ENCODE measurements at places on chromosomes 5 and 9.
A peak's percentile ranks its signal among the peaks of the same experiment; 100 is the strongest.

DNA sequence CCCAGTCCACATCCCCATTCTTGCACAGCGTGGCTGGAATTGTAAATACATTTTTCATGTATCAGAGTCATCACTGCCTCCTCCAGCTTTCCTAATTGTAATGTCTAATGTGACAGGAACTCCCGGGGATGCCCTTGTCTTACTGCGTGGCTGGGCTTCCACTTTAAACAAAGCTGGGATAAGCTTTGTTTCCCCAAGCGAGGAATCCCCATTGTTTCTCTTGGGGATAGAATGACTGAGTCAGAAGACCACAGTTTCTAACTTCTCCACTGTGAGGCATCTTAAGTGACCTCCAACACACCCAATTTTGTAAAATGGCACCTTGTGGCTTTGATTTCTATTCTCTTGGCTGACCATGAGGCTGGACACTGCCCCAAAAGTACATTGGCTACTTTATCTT, 22.4 kb downstream of the ARPC5L start:
- DNase-seq, result no peak

- peak; percentile 51 for DNase-seq
Measured at GRCh38 chr5:124692324-124692723, 54.1 kb downstream of the ZNF608 start.

DNA sequence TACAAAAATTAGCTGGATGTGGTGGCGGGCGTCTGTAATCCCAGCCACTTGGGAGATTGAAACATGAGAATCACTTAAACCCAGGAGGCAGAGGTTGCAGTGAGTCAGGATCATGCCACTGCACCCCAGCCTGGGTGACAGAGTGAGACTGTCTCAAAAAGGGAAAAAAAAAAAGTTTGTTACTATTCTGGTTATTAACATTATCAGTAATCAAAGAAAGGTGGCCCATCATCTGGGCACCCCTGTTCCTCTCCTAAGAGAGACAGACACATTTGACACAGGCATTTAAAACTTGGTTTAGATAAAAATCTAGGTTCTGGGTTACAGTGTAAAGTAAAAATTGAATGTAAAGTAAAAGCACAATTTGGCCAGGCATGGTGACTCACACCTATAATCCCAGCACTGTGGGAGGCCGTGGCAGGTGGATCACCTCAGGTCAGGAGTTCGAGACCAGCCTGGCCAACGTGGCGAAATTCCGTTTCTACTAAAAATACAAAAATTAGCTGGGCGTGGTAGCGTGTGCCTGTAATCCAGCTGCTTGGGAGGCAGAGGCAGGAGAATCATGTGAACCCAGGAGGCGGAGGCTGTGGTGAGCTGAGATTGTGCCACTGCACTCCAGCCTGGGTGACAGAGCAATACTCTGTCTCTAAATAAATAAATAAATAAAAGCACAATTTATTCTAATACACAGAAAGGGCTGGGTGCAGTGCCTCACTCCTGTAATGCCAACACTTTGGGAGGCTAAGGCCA, 16.7 kb upstream of the PHYHD1 start:
- DNase-seq, result no peak

- DNase-seq, result no peak
Measured at GRCh38 chr9:69931340-69931739, 110.7 kb downstream of the CFAP95 start.

GRCh38 chr9:116238225-116238624, 84.6 kb downstream of the PAPPA start:
- DNase-seq, result peak; percentile 68

GRCh38 chr9:87642330-87643106, 83.4 kb upstream of the CTSL start:
- DNase-seq, result peak; percentile 50

GRCh38 chr9:114516913-114517312, 11.6 kb upstream of the WHRN start:
- DNase-seq, result no peak

DNA sequence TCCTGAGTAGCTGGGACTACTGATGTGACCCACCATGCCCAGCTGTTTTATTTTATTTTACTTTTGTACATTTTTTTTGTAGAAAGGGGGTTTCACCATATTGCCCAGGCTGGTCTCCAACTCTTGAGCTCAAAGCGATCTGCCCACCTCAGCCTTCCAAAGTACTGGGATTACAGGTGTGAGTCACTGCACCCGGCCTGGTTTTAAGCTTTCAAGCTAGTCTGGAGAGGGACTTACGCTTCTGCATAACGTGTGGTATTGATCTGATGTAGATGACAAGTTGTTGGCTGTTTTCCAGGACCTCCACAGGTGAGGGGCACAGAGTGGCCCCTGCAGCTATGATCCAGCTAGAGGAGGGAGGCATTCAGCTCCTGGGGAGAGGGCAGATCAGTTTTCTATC, 6.8 kb upstream of the CCL21 start:
- no peak for DNase-seq

- DNase-seq, result no peak
Measured at GRCh38 chr9:135950135-135950682, 11.0 kb downstream of the UBAC1 start.

DNA sequence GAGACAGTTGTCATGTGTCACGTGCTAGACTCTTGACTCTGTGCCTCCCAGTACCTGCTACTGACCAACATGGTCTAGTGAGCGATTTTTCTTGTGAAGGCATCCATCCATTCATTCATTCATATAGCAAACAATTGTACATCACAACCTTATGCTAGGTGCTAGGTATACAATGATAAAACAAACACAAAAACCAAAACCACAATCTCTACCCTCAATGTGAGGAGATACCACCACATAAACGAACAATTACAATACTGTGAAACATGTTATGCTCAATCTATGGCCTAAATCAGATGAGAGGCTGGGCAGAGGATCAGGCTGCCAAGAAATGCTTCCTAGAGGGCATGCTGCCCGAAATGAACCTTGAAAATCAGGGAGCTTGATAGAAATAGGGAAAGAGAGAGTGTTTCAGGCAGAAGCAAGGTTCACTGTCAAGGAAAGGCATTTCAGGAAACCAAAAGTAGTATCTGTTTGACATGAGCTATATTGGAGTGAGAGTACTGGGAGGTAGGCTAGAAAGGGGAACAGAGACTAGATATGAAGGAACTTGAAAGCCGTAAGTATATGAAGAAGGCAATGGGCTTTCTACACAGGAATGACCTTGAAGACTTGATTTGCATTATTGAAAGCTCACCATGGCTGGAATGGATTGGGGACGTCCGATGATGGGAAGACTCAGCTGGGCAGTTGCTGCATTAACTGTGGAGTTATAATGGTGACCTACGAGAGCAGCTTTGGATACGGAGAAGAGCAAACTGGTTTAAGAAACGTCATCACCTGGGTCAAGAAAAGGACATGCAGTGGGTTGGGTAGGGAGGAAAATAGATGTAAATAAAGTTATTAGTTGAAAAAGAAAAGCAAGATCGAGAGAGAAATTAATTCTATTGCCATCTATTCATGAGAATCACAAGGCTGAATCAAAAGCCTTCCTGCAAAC, 90.1 kb downstream of the THBS4 start:
- DNase-seq, result no peak

- DNase-seq, result no peak
Measured at GRCh38 chr5:181042722-181043121, 2.7 kb downstream of the BTNL9 start.

- DNase-seq, result no peak
Measured at GRCh38 chr9:86643946-86644674, 289.9 kb upstream of the TUT7 start.

DNA sequence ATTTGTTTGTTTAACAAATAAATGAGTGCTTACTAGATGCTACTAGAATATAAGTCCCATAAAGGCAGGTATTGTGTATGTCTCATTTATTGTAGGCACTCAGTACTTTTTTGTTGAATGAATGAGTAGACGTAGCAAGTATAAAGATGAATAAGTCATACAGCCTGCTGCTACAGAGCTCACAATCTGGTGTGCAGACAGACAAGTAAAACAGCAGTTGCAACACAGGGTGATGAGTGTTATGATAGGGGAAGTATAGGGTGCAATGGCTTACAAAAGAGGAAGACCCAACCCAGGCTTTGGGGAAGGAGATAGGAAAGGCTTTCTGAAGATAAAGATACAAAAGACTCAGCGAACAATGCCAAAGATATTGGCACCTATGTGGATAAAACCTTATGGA, 47.7 kb downstream of the SH3RF2 start:
- no peak for DNase-seq

DNA sequence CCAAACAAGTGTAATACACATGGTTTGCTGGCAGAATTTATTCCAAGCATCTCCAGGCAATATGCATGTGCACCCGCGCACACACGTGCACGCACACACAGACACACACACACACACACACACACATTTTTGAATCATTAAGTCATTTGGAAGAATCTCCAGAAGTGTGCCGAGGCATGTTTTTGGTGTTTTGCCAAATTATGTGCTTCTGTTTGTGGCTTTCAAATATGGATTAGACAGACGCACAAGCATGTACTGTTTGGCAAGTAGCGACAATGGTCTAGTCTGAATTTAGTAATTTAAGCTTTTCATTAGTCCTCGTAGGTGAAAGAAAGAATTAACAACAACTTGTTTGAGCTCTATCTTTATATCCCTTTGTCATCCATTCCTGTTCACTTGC, 36.7 kb downstream of the NFIB start:
- peak; percentile 55 for DNase-seq

DNA sequence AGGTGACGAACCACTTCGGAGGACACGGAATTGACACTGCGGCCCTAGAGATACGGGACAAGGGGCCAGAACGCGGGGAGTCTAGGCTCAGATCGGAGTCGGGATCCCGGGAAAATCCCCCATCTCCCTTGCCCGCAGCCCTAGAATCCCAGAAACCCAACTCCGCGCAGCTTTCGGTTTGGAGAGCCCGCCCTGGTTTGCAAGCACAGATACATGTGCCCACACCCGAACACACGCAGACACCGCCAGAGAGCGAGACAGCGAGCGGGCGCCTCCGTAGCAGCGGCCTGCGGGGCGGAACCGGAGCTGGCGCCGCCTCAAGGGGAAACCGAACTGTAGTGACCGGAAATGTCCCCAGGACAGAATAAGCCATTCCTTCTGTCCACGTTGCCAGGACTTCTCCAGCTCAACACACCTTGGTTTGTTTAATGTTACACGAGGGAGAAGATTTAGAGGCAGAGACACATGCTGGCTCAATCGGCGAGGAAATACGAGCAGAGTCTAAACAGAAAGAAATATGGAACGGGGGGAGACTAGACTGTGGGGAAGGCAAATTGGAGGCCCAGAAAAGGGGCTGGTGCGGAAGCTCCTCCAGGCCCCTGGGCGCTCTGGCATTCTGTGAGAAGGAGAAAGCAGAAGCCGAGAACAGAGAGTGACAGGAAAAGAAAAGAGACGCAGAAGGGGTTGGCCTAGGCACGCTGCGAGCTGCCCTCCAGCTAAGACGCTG, 2.9 kb upstream of the PAX5 start:
- DNase-seq, result peak; percentile 73

DNA sequence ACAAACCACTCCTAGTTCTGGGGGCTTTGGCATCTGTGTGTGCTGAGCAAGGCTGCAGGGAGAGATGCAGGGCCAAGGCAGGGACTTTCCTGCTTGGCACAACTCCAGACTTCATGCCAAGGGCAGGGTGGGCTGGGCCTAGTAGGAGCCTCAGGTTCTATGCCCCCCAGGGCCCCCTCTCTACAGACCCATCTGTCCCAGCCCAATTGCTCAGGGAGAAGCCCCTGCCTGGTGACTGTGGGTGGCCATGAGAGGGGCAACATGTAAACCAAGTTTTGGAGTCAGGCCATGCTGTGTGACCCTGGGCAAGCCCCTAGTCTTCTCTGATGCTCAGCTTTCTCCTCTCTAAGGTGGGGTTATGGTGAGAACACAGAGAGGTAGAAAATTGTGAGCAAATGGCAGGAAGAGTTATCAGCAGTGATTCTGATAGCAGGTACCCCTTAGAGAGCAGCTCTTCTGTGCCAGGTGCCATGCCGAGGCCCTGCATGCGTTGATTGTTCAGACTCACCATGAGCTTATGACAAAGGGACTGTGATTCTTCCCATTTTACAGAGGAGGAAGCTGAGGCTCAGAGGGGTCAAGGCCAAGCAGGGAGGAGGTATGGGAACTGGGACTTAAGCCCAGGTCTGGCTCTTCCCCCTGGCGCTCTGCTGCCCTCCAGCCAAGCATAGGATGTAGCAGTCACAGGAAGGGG, 5.2 kb downstream of the OLFML2A start:
- DNase-seq, result no peak

GRCh38 chr5:1783216-1783554, 16.5 kb downstream of the MRPL36 start:
- DNase-seq, result no peak

- DNase-seq, result no peak
Measured at GRCh38 chr5:136230176-136230575, 37.2 kb upstream of the SMIM32 start.

- no peak for DNase-seq
Measured at GRCh38 chr5:151081431-151082281, 822 bp upstream of the TNIP1 start.

DNA sequence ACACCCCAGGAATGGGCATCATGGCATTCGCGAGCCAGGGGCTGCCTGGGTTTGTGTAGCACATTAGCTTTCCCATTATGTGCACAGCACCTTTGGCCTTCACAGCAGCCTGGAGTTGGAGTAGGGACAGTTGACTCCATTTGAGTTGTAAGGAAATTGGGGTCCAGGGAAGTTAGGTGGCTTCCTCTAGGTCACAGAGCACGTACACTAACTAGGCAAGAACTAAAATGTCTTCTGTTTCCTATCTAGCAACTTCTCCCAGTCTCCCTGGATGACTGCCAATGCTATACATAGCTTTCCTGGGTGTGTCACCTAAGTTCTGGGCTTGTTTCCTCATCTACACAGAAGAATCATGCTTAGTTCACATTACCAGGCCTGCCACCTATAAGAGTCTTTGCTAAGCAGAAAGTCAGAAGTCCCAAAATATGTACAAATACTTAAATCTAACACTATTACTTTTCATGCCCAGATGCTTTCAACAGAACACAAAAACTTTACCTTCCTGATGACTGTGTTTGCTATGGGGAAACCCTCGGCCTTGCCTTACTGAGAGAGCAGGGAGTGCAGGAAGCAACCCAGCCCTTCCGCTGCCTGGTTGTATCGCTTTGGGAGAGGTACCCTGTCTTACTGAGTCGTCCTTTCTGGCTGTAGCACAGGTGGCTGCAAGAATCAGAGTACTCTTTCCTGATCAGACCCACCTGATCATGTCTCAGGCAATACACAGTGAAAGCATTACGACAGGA, 12.0 kb downstream of the MACROH2A1 start:
- peak; percentile 85 for DNase-seq

DNA sequence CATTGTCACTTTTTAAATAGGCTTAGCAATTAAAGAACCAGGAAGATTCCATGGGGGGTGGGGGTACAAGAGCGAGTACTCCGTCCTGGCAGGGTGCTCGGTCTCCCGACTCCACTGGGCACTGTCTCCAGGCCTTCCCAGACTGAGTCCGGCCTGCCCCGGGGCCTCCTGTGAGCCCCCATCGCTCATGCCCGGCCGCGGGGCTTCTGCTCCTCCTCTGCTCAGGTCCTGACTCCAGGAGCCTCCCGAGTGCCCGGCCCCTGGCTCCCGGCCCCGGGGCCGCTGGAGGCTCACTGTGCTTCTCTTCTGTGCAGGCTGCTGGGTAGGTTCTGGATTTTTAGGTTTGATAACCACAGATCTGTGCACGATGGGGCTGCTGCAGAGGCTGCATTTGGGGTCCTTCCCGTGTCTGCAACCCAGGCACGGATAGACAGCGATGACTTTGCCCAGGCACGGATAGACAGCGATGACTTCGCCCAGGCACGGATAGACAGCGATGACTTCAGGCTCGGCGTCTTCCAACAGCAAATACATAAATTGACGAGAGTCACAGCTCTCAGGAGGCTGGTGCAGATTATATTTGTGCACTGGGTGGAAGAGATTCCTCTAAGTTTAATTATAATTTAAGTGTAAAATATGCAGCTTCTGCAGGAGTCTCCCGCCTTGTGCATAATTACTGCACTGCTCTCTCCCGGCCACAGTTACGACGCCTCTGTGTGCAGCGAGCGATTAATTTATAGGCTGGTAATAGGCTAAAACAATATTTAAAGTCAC, 74.8 kb upstream of the RXRA start:
- no peak for DNase-seq

Measured in muscle of back (tissue), 13 donors.